ENCODE measurements at places on chromosomes 5 and 9.
A peak's percentile ranks its signal among the peaks of the same experiment; 100 is the strongest.

- no peak for DNase-seq
Measured at GRCh38 chr5:88480245-88480644, 211.6 kb upstream of the TMEM161B start.

DNA sequence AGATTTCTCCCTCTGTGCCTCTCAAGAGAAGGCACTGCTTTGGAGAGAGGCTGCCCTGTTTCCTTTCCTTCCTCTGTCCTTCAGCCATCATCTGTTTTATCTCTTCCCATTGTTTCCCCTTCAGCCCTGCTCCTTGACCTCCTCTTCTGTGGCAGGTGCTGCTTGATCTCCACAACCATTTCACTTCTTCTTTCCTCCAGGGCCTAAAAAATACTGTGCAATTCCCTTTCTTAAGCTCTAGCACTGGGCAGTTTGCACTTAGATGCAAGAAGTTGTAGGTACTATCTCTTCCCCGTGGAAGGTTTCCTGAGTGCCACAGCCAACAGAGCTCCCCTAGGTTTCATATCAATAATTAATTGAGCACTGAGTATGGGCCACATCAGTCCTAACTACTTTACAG is 8.8 kb upstream of the ADRB2 start:
- DNase-seq, result no peak

DNA sequence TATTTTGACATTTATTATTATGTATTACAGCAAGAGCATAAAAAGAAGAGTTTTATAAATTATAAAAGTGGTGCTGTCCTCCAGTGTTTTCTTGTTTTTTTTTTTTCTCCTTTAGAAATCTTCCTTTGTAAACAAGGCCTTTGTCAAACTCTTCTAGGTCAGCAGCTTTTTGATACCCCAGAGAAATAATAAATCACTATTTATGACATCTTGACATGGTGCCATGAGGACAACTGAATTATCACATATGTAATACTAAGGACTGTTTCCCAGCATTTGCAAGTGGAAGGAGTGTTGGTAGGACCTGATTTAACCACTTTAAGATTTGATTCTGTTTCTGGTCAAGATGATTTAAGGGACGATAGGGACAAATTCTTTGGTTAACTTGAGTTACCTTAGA is 4.6 kb downstream of the SMARCA2 start:
- DNase-seq, result no peak

GRCh38 chr9:36396985-36397384 is 3.1 kb downstream of the RNF38 start:
- DNase-seq, result no peak

- no peak for DNase-seq
Measured at GRCh38 chr9:36971935-36972488, 62.1 kb downstream of the PAX5 start.

- DNase-seq, result no peak
Measured at GRCh38 chr9:136701668-136702053, 10.7 kb upstream of the DIPK1B start.

GRCh38 chr9:33172256-33173238 is 5.4 kb upstream of the B4GALT1 start:
- no peak for DNase-seq

DNA sequence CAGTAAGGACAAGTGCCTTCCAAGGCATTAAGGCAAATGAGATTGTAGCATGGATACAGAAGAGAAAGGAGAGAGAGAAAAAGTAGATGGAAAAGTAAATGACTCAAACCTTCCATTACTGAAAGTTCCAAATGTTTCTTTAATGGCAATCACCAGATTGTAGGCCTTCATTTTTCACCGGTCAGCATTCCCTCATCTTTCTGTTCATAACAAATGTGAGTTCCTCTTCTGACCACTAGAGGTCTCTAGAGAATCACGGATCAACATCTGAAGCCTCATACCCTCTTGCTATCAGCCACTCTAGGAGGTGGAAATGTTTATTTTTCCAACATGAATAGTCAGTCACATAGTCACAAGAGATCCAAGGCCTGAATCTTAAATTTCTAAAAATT is 73.6 kb upstream of the RPS23 start:
- no peak for DNase-seq

GRCh38 chr9:2286825-2287455 is 271.8 kb downstream of the SMARCA2 start:
- no peak for DNase-seq

DNA sequence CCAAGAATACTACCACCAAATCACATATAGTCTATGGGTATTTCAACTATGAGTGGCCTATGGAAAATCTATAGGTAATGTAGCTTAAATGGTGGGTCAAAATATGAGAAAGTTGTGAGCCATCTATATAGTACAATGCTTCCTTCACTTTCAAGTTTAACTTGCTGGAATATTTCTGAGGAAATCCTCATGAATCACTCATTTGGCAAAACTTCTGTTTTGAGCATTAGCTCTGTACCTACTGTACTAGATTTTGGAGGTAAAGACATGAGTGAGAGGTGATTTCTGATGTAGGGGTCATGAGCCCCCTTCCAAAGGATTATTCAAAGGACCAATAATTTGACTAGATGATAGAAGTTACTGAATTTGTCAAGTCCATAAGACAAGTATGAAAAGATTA is 80.6 kb upstream of the DAB2 start:
- no peak for DNase-seq

- no peak for DNase-seq
Measured at GRCh38 chr9:101325053-101325452, 59.8 kb downstream of the BAAT start.

DNA sequence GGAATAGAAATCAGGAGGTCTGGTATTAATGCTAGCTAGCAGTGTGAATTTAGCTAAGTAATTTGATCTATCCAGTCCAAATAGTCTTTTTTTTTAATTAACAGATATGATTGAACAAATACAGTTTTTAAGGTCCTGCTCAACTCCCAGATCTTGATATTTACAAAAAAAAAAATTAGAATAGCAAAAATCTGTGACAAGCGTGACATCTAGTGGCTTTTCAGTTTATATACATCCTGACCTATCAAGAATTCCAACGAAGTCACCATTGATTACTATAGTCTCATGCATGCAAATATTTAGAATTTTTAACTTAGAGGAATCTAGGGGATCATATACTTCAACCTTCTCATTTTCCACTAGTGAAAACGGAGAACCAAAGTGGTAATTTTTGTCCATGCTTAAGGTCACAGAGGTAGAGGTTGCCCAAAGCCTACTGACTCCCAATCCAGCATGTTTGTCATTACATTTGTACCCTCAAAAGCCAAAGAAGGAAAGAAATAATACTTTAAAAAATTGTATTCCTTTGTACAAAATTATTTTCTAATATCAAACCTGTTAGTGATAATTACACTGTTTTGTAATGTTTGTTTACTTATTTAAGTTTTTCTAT is 17.6 kb upstream of the TARS1 start:
- DNase-seq, result no peak

DNA sequence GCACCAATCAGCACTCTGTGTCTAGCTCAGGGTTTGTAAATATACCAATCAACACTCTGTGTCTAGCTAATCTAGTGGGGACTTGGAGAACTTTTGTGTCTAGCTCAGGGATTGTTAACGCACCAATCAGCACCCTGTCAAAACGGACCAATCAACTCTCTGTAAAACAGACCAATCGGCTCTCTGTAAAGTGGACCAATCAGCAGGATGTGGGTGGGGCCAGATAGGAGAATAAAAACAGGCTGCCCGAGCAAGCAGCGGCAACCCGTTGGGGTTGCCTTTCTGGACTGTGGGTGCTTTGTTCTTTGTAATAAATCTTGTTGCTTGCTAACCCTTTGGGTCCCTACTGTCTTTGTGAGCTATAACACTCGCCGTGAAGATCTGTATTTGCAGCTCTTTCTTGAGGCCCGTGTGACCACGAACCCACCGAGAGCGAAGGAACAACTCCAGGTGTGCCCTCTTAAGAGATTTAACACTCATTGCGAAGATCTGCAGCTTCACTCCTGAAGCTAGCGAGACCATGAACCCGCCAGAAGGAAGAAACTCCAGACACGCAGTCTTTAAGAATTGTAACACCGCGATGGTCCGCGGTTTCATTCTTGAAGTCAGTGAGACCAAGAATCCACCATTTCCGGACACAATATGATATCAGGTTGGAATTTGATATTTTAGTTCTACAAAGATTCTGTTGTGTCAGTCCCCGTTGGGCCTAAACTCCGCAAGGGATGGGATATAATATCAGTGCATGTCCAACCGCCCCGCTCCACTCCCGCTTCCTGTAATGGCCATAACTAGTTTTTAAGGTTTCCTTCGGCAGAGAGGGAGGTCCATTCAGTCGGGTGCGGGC is 740 bp upstream of the TRMT10B start:
- no peak for DNase-seq

DNA sequence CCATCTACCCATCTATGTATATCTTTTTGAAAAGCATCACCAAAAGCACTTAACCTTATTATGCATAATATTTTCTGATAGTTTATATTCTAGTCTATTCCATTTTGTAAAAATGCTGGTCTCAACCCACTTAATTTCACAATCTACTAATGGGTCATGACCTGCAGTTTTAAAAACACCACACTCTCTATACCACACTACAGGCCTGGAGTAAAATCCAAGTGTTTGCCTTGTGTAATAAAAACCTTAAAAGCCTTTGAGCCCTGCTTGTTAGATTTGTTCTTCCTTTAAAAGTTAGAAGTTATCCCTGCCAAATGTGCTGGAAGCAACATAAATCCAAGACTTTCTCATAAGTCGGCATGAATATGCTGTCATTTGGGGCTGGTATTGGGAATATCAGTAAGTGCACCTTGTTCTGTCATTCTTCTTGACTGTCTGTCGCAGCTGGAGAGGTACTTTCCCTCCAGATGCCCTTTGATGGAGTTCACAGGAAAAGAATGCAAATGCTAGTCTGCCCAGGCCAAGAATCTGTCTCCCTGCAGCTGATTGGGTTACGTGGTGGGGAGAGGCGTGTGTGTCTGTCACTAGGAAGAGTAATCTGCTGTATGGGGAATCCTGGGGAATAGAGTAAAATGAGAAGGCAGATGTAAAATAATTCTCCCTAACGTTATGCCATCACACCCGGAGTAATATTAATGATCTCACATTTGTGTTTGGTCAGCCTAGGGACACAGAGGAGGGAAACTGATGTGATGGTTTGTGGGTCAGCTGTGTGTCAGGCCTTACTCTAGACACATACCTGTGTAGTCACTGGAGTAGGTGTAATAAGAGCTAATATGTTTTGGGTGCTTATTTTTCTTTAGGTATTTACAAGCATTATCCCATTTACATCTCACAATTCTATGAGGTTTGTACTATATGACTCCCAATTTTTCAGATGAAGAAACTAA is 79.4 kb downstream of the ZNF366 start:
- no peak for DNase-seq

- no peak for DNase-seq
Measured at GRCh38 chr5:34485768-34486030, 170.4 kb upstream of the RAI14 start.

DNA sequence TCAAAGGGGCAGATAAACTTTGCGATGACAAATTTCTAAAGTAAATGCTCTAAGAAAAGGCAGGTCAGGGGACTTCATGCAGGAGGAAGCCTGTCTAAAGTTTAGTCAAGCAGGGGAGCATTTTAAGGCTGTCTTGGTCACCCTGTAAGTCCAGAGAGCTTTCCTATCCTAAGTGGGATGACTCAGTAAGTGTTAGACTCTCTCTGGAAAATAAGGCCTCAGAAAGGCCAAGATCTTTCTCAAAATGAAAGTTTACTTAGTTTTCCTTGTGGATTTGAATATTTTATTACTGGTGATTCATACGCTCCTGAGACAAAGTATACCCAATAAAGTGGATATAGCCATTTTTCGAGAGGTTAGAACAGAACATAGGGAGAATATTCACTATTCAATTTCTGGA is 806.9 kb upstream of the CDH9 start:
- DNase-seq, result no peak

DNA sequence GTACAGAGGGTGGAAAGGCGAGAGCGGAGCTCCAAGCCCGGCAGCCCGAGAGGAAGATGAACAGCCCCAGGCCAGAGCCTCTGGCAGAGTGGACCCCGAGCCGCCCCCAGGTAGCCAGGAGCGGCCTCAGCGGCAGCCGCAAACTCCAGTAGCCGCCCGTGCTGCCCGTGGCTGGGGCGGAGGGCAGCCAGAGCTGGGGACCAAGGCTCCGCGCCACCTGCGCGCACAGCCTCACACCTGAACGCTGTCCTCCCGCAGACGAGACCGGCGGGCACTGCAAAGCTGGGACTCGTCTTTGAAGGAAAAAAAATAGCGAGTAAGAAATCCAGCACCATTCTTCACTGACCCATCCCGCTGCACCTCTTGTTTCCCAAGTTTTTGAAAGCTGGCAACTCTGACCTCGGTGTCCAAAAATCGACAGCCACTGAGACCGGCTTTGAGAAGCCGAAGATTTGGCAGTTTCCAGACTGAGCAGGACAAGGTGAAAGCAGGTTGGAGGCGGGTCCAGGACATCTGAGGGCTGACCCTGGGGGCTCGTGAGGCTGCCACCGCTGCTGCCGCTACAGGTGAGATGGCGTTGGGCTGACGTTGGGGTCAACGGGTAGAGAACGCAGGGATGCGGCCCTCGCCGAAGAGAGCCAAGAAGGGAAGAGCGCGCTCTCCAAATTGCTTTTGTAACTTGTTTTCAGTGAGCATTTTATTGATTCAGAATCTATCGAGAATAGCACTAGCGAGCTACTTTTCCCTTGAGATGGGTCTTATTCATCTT is at the start of gene PTGER4:
Gene PTGER4 (plus strand): TSS at position 3 of the 769 bp plus-strand sequence. CDS start 1,079 bp downstream, outside the sequence.
- DNase-seq, result no peak

- no peak for DNase-seq
Measured at GRCh38 chr9:95979446-95979845, 104.0 kb downstream of the ERCC6L2 start.

DNA sequence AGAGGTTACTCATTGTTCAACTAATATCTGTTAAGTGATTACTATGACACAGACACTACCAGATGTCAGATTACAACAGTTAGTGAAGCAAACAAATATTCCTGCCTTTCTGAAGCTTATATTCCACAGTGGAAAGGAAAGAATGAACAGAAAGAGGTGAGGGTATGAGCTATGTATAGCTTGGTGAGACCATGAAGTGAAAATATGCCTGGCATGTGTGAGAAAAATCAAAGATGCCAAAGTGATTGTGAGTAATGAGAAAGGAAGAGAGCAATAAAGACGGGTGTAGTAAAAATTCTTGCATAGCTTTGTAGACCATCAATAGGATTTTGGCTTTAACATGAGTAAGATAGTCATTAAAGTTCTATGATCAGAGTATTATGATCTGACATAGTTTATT is 734.5 kb upstream of the NUDT12 start:
- DNase-seq, result peak; percentile 17

GRCh38 chr5:6158974-6159831 is 219.1 kb downstream of the MED10 start:
- peak; percentile 92 for DNase-seq

DNA sequence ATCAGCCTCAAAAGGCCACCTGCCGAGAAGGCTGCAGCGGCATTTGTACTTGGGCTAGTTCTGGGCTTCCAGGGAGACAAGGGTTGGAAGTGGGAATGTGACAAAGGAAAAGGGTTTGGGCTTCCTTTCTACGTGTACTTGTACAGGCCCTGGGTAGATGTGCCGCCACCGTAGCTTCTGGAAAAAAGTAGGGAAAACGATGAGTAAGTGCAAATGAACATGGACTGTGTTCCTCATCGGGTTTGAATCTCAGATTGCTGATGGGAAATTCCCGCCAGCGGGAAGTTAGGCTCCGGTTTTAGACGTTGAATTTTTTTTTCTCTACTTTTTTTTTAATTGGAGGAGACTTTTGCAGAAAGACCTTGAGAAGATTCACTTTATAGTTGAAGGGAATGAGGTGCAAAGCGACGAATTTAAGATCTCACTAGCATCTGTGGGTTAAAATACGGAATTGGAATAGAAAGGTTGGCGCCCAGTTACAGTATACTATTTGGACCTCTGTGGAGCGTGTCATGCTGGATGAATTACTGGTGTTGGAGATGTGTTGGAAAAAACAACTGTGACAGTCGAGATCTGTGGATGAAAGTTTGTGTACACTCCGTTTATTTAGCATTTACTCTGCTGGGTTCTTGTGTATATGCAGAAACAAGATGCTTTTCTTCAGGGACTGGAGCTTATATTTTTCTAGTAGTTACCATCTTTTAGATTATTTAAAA is 1.2 kb downstream of the G3BP1 start:
- DNase-seq, result no peak

Measured in fibroblast of skin of left biceps (primary cell).